Neural crest cell (in vitro differentiated cells): ENCODE measurements at places on chromosomes 12 and 14.

DNA sequence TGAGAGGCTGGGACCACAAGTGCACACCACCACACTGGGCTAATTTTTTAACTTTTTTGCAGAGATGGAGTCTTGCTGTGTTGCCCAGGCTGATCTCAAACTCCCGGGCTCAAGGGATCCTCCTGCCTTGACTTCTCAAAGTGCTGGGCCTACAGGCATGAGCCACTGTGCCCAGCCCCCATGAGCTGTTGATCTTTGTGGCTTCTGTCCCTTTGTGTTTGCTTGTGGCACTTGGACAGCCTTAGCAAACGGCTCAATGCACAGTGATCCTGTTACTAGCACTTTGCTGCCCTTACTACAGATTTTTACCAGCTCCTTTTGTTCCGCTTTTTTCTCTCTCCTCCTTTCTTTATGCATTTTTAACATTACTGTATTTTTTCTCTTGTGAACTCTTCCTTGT, 25.3 kb upstream of the EVL start:
- DNase-seq, result no peak

DNA sequence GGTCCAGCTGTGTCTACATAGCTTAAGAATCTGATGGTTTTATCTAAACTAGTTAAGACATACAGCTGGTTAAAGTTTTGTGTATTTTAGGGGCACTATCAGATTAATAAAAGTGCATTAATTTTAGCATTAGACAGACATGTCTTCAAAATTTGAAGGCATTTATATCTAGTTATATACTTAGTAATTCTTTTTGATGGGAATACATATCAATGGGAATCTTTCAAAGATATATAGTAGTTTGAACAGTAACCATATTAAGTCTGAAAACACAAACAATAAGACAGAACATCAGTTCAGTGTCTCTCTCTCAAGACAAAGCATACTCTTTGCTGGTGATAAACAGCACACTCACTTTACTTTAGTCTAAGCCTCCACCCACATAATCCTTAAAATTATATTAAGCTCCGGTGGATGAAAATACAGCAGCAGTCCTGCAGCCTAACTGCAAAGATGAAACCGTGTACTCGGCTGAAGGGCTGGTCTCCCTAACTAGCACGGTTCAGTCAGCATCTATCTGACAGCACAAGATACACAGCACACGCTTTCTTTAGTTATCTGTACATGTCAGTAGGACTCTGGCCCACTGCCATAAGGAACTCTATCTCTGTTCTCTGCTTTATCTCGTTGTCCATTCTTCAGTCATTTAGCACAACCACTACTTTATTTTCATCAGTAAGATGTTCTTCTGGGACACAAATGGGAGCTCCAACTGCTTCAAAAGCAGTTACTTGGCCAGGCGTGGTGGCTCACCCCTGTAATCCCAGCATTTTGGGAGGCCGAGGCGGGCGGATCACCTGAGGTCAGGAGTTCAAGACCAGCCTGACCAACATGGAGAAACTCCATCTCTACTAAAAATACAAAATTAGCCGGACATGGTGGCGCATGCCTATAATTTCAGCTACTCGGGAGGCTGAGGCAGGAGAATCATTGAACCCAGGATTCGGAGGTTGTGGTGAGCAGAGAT, 80.5 kb downstream of the MED13L start:
- no peak for DNase-seq

- no peak for DNase-seq
Measured at GRCh38 chr12:98612696-98613334, 19.3 kb downstream of the SLC25A3 start.

DNA sequence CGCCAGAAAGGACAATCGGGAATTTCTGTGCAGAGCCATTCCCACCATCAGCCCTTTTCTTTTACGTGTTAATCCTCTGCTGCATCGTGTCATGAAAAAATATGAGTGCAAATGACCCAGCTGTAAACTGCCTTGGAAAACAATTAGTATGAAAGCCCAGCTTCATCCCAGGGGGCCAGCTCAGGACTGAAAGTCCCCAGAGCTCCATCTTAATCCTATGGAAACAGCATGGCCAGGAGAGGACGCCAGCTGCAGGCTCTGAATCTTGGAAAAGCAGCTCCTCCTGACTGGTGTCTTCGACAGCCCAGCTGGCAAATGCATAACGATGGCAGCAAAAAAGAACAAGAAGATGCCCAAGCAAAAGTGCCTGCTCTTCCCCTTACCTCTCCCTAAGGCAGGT, 191.5 kb downstream of the NTF3 start:
- DNase-seq, result no peak
